Smooth muscle cell of the coronary artery (primary cell): ENCODE measurements at places on chromosomes 12 and 14. TPM values are rescaled to one million over a fixed set of nuclear protein-coding genes. Genes with fewer than 3 reads are reported as not detected.

Gene KLRC1
- not detected in 2 replicates for total RNA-seq

Gene CIROP
- total RNA-seq = 0.12 TPM in 1 of 2 replicates, not detected in the other

Gene NGB
- not detected in 2 replicates for total RNA-seq

Gene CMA1
- not detected in 2 replicates for total RNA-seq

Gene GNB3
- total RNA-seq = 1.7 and 1.8 TPM in 2 replicates

Gene LRFN5
- 0.30 and 0.70 TPM in 2 replicates for total RNA-seq

Gene TPH2
- not detected in 2 replicates for total RNA-seq

Gene FAM186B
- total RNA-seq = 0.12 and 0.23 TPM in 2 replicates

Gene EPYC
- total RNA-seq = not detected in 2 replicates

Gene CEP170B
- 8.2 and 14.6 TPM in 2 replicates for total RNA-seq

Gene LALBA
- not detected in 2 replicates for total RNA-seq

Gene FGD4
- total RNA-seq = 6.4 and 15.6 TPM in 2 replicates

Gene SLC6A15
- total RNA-seq = 0.08 and 12.2 TPM in 2 replicates

Gene KRT80
- 0.75 TPM in 1 of 2 replicates, not detected in the other for total RNA-seq

Gene KIF26A
- total RNA-seq = under 0.01 and 0.23 TPM in 2 replicates

Gene HCAR3
- total RNA-seq = not detected in 2 replicates

Gene TMEM30B
- 0.08 and 0.70 TPM in 2 replicates for total RNA-seq

Gene MANSC4
- total RNA-seq = not detected in 2 replicates

Gene TPPP2
- total RNA-seq = not detected in 2 replicates

Gene EFS
- total RNA-seq = 1.1 and 4.9 TPM in 2 replicates

Gene GLT8D2
- 11.9 and 46.4 TPM in 2 replicates for total RNA-seq

Gene KLRC2
- total RNA-seq = not detected in 2 replicates

Gene TDRD9
- 0.30 and 4.1 TPM in 2 replicates for total RNA-seq

Gene CHURC1
- 35.0 and 37.1 TPM in 2 replicates for total RNA-seq

Gene TAS2R10
- 0.23 and 0.53 TPM in 2 replicates for total RNA-seq

Gene CFAP54
- 1.1 and 1.6 TPM in 2 replicates for total RNA-seq
